ENCODE measurements at places on chromosomes 1 and 21.

DNA sequence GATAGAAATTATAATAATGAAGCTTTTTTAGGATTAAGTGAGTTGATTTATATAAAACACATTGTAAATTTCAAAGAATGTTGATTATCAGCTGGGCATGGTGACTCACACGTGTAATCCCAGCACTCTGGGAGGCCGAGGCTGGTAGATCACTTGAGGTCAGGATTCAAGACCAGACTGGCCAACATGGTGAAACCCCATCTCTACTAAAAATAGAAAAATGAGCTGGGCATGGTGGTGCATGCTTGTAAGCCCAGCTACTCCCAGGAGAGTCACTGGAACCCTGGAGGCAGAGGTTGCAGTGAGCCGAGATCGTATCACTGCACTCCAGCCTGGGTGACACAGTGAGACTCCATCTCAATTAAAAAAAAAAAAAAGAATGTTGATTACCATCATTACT lies 18.4 kb downstream of the ADAMTS1 start:
- no peak for DNase-seq

DNA sequence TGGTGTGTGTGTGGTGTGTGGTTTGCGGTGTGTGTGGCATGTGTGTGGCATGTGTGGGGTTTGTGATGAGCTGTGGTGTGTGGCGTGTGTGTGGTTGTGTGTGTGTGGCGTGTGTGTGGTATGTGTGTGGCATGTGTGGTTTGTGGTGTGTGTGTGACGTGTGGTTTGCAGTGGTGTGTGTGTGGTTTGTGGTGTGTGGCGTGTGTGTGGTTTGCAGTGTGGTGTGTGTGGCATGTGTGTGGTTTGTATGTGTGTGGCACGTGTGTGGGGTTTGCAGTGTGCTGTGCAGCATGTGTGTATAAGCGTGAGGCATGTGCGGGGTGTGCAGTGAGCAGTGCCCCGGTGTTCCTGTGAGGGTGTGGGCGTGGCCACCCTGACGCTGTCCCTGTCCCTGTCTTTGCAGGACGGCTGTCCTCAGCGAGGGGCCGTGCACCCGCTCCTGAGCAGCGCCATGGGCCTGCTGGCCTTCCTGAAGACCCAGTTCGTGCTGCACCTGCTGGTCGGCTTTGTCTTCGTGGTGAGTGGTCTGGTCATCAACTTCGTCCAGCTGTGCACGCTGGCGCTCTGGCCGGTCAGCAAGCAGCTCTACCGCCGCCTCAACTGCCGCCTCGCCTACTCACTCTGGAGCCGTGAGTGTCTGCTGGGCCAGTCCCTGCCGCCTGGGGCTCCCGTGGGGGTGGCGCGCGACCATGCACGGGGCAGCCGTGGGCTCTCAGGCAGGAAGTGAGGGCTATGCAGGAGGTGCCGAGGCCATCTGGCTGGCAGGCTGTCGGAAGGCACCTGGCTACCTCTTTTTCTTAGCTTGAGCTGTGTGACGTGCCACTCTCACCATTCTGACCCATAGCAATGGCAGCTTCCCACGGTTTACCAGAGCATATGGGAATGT lies 52.6 kb upstream of the TRAPPC10 start:
- DNase-seq: no peak

DNA sequence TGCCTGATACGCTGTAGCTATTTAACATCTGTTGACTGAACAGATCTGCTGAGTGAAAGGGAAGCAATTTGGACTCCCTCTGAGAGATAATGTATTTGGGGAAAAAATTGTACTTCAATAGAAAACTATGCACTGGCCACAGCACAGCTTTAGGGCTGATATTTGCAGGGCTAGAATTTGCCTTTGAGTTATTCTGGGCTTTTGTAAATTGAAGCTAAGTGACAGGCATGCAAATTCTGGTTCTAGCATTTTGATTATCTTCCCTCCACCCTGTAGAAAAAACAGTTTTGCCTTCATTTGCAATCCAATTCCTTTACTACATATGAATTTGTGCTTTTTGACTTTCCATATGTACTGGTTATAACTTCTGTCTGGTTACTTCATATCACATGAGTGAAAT lies 7.9 kb downstream of the KYAT3 start:
- DNase-seq: no peak

GRCh38 chr1:30427545-30427944 lies 295.8 kb downstream of the MATN1 start:
- no peak for DNase-seq

DNA sequence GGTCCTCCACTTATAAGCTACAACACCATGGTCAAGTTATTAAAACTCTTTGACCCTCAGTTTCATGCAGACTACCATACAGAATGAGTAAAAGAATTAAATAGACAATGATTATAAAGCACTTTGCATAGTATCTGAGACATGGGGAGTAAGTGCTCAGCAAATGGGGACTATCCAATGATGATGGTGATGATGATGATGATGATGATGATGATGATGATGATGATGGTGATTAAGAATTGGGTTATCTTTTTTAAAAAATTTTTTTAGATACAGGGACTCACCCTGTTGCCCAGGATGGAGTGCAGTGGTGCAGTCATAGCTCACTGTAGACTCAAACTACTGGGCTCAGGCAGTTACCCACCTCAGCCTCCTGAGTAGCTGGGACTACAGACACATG lies 8.1 kb upstream of the EPS15 start:
- DNase-seq: no peak

DNA sequence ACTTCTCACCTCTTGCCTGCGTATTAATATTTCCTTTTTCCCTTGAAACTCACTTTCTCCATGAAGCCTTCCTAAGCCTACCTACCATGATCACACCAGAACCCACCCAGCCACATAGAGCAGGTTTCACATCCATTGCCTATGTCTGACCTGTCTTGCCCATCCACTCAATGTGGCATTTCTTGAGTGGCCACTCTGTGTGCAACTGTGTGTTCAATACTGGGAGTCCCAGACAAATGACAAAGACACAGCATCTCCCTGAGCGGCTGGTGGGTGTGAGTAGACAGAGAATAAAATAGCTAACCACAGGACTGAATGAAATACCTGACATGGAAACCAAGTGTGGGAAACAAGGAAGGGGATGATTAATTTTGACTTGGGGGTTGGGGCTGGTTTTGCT lies 3.1 kb downstream of the PTGFRN start:
- DNase-seq: no peak

DNA sequence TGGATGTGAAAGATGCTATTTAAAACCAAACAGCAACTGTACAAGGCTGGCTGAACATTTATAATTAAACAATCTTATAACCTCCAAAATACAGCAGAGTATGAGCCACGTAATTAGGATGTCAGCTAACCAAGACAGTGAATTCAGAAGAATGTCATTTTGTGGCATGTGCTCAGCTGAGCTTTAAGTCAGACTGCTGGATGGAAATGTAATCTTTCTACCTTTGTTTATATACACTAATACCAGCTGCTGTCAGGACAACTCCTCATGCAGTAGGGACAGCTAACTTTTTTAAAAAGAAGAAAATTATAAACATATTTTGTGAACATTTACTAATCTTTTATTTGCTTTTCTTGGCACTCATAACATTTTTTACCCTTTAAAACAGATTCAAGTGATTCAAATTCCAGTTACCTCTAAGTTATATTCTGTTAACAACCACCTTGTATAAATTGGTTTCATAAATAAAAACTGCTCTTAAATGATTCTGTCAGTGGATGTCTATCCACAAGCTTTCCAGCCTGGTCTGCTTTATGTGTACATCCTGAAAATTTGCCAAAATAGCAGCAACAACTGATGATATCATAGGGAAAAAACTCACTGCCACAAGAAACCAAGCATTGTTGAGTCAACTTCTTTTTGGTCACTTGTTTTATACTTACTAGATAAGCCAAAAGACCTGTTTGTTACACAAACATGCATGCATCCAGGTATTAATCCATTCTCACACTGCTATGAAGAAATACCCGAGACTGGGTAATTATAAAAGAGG lies 36.1 kb downstream of the DPH5 start:
- no peak for DNase-seq

GRCh38 chr1:7681401-7681800 lies 89.7 kb upstream of the VAMP3 start:
- DNase-seq: no peak

GRCh38 chr1:243260221-243260880 lies 4.5 kb downstream of the SDCCAG8 start:
- DNase-seq: no peak

GRCh38 chr1:66553846-66554245 lies 19.9 kb downstream of the SGIP1 start:
- no peak for DNase-seq

GRCh38 chr1:200738327-200738948 lies at the start of gene CAMSAP2:
TSS of gene CAMSAP2 (plus strand) at chr1:200738893. CDS start at chr1:200739828, 935 bp downstream.
- DNase-seq: peak; percentile 60

DNA sequence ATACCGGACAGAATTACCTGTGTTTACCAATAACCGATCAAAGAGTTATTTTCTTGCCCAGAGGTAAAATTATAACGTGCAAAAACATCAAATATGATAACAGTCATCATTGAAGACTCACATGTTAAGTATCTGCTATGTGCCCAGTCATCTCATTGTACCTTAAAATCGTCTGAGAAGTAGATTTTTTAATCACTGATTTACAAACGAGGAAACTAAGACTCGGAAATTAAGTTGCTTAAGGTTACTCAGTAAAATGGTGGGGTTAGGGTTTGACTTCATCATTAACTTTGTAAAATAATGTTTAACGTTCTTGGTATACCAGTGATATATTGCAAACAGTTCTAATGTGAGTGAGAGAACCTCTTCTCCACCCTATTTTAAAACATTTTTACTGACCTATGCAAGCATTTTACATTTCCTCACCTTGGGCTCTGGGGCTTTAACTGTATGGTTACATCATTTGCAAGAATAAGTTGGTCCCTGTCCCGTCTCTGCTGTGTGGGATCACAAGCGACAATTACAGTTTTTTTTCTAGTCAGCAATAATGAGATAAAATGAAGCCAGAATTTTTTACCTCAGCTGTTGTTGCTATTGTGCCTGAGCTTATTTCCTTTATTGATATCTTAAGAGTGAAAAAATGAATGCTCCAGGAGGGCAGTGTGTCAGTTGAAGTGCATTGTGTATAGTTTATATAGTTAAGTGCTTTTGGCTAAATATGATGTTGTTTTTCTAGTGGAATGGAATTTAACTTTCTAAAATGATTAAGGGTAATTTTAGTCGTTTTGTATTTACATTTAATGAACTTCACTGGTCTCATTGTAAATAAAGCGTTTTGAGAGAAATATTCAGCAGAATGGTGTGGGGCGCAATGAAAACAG lies 2.7 kb downstream of the RPRD2 start:
- DNase-seq: no peak

- no peak for DNase-seq
Observed at GRCh38 chr1:100528871-100529270, 9.1 kb upstream of the GPR88 start.

- DNase-seq: no peak
Observed at GRCh38 chr1:74246315-74246714, 11.1 kb downstream of the TNNI3K start.

- no peak for DNase-seq
Observed at GRCh38 chr1:5980314-5981008, 11.8 kb downstream of the NPHP4 start.

DNA sequence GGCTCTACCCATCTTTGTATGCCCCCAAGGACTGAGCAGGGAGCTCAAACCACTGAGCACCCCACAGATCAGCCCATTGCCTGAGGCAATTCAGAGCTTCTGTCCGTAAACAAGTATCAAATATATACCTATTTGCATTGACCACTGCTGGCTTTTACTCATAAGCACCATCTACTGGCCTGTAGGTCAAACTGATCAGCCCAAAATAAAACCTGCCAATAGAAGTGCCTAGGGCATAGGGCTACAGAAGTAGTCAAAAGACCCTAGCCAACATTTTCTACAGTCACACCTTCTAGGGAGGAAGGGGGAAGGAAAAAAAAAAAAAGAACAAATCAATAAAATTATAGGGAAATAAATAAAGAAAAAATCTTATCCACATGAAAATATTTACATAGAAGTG lies 5.3 kb upstream of the LCE3D start:
- no peak for DNase-seq

GRCh38 chr1:30881319-30882181 lies 27.0 kb downstream of the SDC3 start:
- DNase-seq: no peak

DNA sequence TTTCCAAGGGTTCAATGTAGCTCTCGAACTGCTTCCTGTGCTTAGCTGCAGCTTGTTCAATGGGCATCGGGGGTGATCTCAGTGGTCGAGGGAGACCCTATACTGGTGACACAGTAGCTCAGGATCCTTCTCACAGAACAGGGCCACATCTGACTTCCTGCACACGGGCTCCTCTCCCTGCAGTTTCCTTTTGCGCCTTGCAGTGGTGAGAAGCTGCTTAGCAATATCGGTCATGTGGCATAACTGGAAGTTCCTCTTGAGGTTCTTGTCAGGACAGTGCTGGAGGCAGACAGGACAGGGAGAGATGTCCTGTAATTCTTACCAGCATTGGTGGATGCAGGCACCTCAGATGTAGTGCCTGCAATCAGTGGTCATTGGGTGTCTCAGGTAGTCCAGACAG lies 140.5 kb upstream of the MAP1LC3C start:
- DNase-seq: no peak

GRCh38 chr1:221961532-221962292 lies 219.8 kb upstream of the DUSP10 start:
- peak; percentile 68 for DNase-seq

GRCh38 chr21:16047904-16048303 lies 318.1 kb downstream of the USP25 start:
- DNase-seq: no peak

- DNase-seq: no peak
Observed at GRCh38 chr1:228365271-228366061, 41.2 kb downstream of the TRIM11 start.

GRCh38 chr21:33794596-33794995 lies 121.0 kb downstream of the ATP5PO start:
- no peak for DNase-seq

GRCh38 chr1:43772978-43773377 lies 65.6 kb downstream of the ST3GAL3 start:
- DNase-seq: no peak

DNA sequence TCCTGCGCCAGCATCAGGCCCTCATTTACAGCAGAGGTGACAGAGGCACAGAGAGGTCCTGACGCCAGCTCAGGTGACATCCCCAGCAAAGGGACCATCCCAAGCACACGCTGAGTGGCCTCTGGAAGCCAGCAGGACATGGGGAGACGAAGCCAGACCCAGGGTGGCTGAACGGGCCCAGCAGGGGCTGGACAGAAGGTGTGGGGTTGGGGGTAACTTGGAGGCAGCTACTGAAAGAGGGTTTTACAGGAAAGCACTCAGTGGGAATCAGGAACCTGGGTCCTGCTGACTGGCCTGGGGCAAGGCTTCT lies 1.6 kb upstream of the ARHGEF16 start:
- no peak for DNase-seq

Data from activated CD4-positive, alpha-beta memory T cell treated with anti-CD3 and anti-CD28 coated beads, Interleukin-2, amount 10 ng/mL, durations not matched to agents 7 days and 5 days (primary cell).